CD4-positive, alpha-beta T cell treated with Interleukin-4 for 1 hour (primary cell): ENCODE measurements at places on chromosomes 5 and 9.

GRCh38 chr9:38622288-38622674, 1.9 kb upstream of the ANKRD18A start:
- no peak for DNase-seq

- DNase-seq = no peak
Measured at GRCh38 chr9:117412006-117412715, 2.7 kb downstream of the ASTN2 start.

- DNase-seq = no peak
Measured at GRCh38 chr9:99594056-99594780, 227.5 kb upstream of the NR4A3 start.

DNA sequence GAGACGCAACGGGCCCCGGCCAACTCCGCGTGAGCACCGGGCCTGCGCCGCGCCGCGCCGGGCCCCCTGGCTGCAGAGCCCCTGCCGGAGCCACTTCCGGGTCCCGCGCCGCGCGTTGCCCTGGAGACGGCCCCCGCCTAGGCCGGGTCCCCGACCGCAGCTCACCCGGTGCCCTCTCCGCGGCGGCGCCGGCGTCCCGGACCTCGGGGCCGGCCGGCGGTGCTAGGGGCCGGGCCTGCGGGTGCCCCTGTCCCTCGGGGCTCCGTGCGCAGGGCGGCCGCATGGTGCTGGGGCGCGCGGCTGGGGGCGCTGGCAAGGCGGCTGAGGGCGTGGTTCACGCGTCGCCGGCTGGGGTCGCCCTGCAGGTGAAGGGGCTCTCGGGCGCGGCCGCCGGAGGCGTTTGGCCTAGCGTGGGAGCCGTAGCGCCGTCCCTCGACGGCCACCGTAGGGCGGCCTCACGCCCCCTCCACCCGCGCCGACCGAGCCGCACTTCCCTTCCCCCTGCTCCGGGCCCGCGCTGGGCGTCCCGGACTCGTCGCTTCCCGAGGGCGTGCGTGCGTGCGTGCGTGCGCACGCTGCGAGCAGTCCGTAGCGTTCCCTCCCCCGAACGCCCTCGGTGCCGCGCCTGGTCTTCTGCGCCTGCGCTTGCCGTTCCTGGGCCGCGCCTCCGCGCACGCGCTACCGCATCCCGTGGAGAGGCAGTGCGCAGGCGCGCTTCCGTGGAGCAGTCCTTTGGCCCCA, at the start of gene TMEM250:
Gene TMEM250, minus strand, starts transcription at position 556 of the 741 bp plus-strand sequence. CDS start 1,975 bp downstream, outside the sequence.
- peak; percentile 96 for DNase-seq

- DNase-seq = peak; percentile 81
Measured at GRCh38 chr5:131514316-131515283, 120.4 kb downstream of the RAPGEF6 start.

GRCh38 chr5:24788829-24789514, 144.2 kb upstream of the CDH10 start:
- DNase-seq = no peak

- no peak for DNase-seq
Measured at GRCh38 chr5:64144425-64145215, 21.0 kb upstream of the RNF180 start.

- no peak for DNase-seq
Measured at GRCh38 chr5:887947-888637, 4.5 kb downstream of the BRD9 start.

- no peak for DNase-seq
Measured at GRCh38 chr9:76637416-76637815, 126.8 kb upstream of the PCA3 start.

DNA sequence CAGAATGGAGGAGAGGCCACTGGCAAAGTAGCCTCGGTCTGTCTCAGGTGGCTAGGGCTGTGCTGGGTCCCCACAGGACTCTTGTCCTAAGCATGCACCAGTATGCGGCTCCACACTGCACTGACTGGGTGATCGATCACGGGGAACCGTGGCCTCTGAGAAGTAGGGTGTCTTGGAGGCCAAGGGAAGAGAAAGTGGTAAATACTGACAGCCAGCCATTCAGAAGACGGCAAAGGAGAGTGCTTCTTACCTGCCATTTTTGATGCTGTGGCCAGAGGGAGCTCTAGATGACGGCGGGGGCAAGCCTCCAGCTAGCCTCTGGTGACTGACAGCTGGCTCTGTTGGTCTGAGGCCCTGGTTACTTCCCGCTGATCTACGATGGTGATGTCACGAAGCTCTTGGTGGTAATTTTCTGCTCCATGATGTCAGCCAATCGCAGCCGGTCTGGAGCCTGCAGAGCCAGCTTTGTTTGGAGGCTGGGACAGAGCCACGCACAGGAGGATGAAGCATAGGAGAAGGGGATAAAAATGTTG, 40.4 kb upstream of the GADD45G start:
- no peak for DNase-seq

DNA sequence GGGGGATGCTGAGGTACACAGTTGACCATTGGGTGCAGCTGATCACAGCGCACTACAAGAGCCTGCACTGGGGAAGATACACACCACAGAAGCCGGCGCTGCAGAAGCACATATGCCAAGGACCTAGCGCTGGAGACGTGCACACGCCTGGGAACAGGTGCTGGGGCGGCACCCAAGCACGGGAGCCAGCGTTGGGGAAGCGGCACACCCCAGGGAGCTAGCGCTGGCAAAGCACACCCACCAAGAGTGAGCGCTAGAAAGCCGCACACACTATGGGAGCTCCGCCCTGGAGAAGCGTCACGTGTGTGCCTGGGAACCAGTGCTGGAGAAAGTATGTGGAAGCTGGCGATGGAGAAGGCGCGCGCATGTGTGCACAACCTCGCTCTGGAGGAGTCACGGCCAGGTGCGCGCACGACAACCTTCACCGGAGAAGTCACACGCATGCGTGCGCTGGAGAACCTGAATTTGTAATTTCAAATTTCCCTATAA, 4.5 kb downstream of the FANCC start:
- no peak for DNase-seq

- DNase-seq = no peak
Measured at GRCh38 chr5:96294884-96295202, 138.2 kb downstream of the PCSK1 start.

DNA sequence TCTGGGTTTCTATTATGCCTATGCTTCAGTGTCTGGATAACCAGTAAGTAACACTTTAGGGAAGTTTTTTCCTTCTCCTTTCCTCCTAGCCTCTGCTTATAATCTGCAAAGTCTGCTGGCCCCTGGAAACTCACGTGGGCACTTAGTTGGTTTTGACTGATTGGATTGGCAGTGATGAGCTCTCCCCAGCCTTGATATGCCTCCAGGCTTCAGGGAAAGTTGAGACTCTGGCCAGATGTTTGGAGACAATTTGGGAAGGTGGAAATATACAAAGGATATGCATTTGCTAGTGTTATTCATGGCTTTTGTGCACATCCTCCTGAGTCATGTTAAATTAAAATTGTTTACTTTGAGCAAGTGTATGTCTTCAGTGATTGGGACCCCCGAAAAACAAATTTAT, 160.2 kb upstream of the IL12B start:
- DNase-seq = no peak

- no peak for DNase-seq
Measured at GRCh38 chr5:174300118-174300940, 254.8 kb downstream of the NSG2 start.

DNA sequence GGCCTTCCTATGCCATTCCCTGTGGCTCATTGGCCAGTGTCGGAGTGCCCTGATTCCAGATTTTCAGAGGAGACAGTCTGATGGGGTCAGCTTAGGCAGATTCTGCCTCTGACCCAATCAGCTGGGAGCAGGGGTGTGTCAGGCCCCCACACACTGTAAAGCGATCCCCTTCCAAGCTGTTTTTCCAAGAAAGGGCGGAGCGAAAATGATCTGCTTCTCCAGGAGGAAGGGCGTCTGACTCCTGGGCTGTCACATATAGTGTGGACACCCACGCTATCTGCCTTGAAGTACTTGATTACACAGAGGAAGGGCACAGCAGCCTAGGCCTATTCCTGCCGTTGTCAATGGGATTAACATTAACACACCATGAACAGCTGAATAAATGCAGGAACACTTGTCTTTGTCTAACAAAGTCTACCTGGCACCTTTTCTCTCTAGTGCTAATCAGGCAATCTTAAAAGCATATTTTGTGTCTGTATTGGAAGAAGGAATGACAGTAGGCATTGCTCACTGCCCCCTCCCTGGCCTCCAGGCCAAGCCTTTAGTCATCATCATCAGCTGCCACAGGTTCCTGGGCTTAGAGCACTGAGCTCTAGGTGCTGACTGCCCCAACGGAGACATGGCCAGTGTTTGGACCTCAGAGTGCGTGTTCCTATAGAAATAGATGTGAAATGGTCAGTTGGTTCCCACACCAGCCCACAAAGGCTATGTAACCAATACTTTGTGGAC, 218.7 kb downstream of the MELK start:
- DNase-seq = no peak

DNA sequence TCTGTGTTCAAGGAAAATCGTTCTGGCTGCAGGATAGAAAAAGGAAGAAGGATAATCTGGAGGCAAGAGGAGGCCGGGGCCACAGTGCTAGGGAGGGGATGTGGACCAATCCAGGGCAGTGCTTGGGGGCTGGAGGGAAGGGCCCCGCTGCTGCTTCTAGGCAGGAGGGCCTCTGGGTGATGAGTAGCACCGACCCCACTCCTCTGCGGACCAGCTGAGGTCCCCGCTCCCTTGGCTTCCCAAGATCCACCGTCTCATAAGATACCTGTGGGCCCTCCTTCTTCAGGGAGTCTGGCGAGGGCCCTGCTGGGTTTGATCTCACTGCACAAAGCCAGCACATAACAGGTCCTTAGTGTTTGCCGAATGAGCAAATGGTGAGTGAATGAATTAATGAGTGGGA, 93.5 kb upstream of the MVB12B start:
- DNase-seq = no peak

GRCh38 chr5:926417-927171, 33.9 kb downstream of the TRIP13 start:
- DNase-seq = no peak

DNA sequence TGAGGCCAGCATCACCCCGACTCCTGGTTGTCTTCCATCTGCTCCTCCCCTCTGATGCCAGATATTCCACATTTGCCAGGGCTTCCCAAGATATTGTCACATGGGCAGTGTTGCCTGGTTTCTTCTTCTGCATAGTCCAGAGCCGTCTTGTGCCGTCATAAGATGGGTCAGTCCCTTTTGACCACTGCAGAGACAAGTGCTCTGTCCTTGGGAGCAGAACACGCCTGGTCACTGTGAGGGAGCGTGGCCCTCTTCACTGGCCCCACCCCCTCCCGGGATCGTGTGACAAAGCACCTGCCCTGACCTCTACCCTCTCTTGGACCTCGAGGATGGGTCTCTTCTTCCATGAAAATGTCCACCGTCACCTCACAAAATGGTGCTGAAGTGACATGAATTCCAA, 41.6 kb downstream of the UBE2QL1 start:
- DNase-seq = no peak

DNA sequence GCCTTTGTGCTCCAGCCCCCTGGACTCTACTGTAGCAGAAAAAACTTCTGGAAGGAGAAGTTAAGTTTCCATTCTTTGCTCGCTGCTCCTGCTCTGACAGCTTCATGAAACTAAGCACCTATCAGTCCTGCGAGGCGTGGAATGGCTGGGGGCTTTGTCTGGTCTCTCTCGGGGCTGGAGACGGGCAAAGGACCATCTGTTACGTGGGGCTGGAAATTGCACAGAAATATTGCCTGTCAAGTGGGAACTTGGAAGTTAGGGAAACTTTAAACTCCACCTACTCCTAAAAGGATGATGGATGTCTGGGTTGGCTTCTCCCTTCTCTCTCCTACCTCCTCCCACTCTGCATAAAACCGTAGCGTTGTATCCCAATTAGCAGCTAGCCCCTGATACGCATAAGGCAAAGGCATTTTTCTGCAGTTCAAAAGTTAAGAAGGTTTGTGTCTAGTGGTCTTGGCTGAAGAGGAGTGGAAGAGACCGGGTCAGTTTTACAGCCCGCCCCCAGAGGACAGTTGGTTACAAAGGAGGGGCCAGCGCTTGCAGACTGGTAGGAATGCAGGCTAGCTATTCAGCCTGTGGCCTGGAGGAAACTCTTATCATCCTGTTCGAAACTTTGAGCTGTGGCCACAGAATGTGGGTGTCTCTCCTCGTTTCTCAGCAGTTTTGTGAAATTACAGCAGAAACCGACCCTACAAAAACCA, 1.3 kb downstream of the FBXL7 start:
- no peak for DNase-seq

DNA sequence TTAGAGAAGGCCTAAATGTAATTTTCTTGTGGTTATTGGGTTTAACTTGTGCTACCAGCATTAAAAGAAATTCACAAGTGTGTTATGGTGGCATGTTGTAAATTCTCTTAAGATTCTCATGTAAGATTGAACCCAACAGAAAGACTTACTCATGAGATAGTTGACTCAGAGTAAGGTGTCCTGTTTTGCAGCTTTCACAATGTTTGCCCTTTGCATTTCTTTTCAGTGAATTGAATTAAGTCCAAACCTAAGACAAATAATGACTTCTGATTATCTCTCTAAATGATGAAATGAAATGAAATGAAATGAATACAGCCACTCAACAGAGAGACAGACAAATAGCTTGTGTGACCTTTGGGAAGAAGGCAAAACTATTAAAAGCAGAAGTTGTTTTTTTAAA, 1696.9 kb upstream of the WWC1 start:
- no peak for DNase-seq

DNA sequence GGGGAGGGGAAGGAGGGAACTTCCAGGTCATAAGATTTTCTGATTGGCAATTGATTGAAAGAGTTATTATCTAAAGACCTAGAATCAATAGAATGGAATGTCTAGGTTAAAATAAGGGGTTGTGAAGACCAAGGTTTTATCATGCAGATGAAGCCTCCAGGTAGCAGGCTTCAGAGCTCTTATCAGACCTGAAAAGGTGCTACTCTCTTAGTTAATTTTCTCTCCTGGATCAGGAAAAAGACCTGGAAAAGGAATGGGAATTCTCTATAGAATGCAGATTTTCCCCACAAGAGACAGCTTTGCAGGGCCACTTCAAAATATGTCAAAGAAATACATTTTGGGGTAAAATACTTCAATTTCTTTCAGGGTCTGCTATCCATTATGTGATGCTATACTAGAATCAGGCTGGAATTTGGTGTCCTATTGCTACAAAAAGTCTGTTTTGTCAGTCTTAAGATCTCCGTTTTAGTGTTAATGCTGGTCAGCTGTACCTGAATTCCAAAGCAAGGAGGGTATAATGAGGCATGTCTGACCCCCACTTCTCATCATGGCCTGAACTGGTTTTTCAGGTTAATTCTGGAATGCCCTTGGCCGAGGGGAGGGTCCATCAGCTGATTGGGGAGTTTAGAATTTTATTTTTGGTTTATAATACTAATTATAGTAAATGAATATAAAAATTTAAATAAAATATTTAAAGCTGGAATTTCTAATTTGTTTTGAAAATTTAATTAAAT, 16.6 kb upstream of the STOM start:
- DNase-seq = no peak

GRCh38 chr5:71783891-71784290, 64.8 kb downstream of the CARTPT start:
- DNase-seq = no peak

DNA sequence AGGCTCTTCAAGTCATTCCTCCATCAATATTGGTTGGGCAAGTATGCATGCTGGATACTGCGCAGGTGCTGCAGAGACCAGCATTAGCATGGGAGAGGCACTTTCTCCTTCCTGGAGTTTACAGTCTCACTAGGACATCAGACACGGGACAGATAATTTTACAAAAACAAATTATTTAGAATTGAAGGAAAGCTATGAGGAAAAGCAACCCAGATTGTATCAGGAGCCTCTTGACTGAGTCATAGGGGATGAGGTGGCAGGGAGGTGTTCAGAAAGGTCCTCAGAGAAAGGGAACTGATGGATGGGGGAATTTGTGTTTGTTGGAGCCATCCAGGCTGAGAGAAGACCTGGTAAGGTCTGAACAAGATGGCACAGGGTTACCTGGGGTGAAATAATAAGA, 24.5 kb upstream of the RAB14 start:
- DNase-seq = no peak
